Activated T-helper 1 cell treated with anti-CD3 and anti-CD28 coated beads, Interleukin-2, amount 50 U/mL, for 16 hours (primary cell): ENCODE measurements at places on chromosomes 7 and 10.

DNA sequence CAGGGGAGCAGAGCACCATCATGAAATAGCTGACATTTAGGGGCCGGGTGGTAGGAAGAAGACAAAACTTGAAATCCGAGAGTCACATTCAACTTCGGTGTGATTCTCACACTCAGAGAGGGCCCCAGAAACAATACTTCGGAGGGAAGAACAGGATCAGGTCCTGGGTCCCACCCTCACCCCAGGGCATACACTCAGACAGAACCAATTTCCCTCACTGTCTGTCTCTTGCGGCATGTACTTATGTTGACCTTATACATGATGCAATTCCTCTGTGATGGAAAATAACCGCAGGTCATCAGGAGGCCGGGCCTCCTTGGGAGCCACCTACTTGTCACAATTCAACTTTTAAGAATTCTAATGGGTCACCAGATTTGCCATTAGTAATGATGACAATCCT lies 26.3 kb upstream of the HMX3 start:
- DNase-seq = no peak

DNA sequence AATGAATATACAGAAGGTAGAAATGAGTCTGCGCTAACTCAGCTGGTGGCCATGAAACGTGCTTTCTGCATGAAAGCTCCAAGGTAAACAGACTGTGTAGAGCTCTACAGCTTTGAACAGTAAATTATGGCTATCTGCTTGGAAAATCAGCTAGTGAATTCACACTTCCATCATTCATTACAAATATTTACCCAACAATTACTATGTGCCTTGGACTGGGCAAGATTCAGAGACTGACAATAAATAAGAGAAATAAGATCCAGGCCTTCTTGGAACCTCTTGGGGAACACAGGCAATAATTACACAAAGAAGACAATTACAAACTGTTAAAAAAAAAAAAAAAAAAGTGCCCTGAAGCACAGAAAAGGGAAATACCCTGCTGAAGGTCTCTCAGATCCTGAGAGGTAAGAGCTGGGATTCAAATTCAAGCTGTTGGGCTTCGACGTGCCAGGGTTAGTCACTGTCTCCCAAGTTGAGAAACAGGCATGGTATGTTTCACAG lies 15.8 kb downstream of the TSPAN12 start:
- no peak for DNase-seq

- DNase-seq = no peak
Measured at GRCh38 chr10:98316661-98317060, 48.7 kb upstream of the LOXL4 start.

GRCh38 chr10:131694781-131695495 lies 205.9 kb upstream of the PPP2R2D start:
- DNase-seq = no peak

DNA sequence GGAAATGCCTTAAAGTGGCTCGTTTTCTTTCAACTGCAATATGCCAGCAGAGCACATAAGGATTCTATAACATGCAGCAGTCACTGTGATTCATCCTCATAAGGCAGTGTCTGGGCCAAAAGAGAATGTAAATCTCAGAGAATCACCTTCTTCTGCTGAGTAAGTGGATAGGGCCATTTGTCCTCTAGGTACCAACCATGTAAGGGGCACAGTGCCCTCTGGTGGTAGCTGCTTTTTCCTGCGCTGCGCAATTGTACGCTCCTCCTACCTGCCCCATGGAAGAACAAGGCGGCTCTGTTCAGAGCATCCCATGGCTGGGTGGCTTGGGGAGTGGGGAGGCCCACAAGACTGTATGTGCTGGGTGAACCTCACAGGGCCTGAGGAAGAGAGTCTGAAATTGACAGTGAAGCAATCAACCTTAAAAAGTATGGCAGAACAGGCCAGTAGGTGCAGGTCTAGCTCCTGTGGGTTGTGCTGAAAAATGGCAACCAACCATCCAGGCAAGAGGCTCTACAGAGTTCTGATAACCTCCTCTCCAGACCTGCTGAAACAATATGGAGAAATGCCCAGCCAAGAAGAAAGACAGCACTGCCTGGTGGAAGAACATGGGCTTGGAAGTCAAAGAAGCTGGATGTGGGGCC lies 78.6 kb upstream of the C10orf90 start:
- DNase-seq = no peak
